Retina (tissue), 1 donor: ENCODE measurements at places on chromosomes 2 and 18.

GRCh38 chr2:28406276-28407096, 13.8 kb downstream of the FOSL2 start:
- no peak for DNase-seq

DNA sequence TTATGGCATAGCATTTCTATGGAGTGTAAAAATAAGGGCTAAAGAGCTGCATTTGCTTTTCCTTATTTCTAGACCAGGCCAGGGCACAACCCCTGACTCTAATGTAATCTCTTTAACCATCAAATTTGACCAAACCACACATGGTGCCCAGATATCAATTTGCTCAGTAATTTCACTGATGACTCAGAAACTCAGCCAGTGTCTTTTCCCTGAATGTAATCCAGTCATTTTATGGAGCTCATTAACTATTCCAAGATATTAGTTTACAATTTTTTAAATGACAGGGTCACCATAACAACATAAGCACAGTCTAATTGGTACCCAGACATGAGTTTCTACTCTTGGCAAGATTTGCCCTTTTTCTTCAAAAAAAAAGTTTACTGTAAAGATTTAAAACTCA, 270.8 kb upstream of the AGAP1 start:
- no peak for DNase-seq

DNA sequence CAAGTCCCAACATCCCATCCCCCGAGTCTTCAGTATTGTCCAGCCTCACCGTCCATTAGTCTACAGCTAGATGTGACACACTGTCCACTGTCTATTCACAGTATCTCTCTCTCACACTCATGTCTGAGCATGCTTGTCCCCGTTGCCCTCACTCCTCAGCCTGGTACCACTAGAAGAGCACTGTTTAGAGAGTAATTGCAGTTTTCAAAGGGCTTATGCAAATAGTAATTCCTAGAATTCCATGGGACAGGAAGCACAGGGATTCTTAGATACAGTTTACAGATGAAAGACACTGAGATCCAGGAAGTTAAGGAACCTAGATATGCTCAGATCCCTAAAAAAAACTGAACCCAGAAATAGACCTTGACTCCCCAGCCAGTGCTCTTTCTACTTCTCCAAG, 125.5 kb downstream of the MYO5B start:
- DNase-seq, result no peak

GRCh38 chr18:71485611-71486010, 1058.5 kb downstream of the CBLN2 start:
- DNase-seq, result no peak

DNA sequence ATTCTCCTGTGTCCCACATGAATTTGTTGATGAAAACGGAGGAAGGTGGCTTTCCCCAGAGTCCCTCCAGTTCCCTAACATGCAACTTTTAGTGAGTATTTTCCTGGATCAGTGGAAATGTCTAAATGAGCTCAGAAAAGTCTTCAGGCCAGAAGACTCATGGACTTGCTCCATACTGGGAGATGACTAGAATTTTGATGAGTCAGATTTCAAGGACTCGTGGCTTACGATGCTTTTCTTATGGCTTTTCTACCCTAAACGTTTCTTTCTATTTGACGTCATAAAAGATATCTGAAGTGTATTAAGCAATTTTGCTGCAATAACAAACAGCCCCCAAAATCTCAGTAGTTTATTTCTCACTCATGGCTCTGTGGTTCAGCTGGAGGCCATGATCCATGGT, 397.6 kb downstream of the FBXO15 start:
- no peak for DNase-seq

DNA sequence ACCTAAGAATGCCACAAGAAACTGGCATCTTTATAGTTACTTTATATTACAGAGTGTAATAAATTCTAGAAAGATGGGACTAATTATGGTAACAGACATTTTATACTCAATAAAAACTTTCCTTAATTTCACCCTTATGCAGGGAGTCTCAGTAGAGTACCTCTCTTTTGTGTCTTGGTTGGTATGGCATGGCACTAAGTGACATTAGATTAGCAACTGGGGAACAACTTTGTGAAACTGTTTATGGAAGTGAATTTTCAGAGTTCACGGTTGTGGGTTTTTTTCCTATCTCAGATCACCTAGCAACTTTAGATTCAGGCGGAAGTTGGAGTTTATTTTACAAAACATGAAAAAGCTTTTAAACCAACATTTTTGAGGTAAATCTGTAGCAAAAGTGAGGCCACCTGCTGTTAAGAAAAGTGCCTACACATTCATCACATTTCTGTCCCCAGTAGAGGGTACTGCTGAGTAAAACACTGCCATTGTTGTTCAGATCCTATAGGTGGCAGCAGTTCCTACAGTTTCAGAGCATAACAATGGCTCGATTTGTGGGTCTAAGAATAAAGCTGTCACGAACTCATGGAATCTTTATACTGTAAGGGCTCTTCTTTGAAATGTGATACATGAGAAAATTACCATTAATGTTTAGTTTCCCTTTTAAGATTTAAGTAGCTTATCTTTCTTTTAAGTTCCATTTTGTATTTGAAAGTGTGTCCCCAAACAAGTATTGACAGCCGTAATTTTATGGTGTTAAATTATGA, 117.6 kb downstream of the CAMKMT start:
- DNase-seq, result peak; percentile 79
